ENCODE measurements at places on chromosomes 2 and 18.

DNA sequence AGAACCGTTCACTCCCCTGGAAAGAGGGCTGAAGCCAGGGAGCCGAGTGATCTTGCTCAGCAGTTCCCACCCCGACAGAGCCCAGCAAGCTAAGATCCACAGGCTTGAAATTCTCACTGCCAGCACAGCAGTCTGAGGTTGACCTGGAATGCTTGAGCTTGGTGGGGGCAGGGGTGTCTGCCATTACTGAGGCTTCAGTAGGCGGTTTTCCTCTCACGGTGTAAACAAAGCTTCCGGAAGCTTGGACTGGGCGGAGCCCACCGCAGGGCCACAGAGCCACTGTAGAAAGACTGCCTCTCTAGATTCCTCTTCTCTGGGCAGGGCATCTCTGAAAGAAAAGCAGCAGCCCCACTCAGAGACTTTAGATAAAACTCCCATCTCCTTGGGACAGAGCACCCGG, 180.8 kb downstream of the WDR7 start:
- no peak for DNase-seq

DNA sequence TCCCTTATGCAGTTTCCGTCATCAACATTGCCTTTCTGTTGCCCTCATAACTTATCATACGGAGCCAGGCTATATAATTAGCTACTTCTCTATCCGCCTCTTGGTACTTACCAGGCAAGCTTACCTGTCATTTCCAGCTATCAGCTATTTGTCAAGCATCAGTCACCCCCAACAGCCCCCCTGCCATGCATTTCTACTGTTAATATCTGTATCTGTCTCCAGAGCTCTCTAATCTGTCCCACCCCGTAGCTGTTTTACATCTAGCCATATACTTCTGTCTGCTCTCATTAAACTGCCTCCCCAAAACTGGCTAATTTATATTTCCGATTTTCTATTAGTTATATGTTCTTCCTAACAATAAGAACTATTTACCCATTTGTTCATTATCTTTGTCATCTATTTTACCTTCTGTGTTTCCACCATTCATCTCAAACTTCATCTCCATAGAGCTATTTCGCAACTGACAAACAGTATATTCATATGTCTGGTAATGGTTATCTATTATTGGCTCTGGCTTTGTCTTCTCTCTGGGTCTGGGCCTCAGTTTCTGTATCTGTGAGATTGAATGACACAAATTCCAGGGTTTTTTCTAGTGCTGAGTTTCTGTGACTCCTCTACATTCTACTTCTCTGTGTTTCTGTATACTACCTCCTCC, 9.6 kb downstream of the EMX1 start:
- DNase-seq: no peak

- DNase-seq: no peak
These were observed 1.6 kb upstream of the RTP5 start for GRCh38 chr2:241867776-241868420.

GRCh38 chr2:95349568-95350322, 52.6 kb downstream of the KCNIP3 start:
- no peak for DNase-seq

DNA sequence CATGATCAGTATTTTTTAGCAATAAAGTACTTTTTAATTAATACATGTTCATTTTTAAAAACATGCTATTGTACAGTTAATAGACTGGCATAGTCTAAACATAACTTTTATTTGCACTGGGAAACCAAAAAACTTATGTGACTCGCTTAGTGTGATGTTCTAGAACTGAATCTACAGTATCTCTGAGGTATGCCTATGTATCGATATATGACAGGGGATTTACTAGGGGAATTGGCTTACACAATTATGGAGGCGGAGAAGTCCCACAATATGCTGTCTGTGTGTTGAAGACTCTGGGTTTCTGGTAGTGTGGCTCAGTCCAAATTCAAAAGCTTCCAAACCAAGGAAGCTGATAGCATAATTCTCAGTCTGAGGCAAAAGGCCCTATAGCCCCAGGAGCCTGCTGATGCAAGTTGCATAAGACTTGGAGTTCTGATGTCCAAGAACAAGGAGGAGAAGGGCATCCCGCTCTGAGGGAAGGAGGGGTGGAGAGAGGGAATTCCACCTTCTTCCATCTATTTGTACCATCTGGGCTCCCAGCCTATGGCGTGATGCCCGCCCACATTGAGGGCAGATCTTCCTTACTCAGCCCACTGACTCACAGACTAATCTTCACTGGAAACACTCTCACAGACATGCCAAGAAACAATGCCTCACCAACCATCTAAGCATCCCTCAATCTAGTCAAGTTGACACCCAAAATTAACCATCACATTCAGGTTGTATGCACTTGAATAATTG, 27.5 kb downstream of the ZNF638 start:
- DNase-seq: no peak

DNA sequence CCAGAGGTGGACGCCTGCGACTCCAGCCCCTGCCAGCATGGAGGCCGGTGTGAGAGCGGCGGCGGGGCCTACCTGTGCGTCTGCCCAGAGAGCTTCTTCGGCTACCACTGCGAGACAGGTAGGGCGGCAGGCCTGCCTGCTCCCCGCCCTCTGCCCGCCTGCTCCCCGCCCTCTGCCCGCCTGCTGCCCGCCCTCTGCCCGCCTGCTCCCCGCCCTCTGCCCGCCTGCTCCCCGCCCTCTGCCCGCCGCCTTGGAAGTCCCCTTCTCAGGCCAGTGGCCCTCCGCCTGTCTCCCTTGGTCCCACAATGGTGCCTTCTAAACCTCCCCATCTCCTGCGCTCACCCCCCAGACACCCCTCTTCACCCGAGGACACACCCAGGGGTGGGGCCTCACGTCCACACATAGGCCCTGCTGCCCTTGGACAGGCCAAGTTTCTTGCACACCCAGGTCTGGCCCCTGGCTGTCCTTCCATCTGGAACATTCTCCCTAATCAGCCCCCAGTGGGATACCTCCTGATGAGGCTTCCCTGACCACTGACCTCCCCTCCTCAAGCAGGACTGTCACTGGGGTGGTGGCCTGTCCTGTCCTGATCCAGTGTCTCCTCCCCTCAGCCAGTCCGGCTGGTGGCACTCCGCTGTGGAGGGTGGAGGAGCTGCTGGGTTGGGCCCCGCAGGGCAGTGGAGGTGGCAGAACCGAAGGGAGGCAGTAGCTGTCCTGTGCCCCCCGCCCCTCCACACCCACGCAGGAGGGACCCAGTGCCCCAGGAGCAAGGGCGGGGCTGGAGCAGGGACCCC, 37.9 kb downstream of the MTERF4 start:
- DNase-seq: no peak

DNA sequence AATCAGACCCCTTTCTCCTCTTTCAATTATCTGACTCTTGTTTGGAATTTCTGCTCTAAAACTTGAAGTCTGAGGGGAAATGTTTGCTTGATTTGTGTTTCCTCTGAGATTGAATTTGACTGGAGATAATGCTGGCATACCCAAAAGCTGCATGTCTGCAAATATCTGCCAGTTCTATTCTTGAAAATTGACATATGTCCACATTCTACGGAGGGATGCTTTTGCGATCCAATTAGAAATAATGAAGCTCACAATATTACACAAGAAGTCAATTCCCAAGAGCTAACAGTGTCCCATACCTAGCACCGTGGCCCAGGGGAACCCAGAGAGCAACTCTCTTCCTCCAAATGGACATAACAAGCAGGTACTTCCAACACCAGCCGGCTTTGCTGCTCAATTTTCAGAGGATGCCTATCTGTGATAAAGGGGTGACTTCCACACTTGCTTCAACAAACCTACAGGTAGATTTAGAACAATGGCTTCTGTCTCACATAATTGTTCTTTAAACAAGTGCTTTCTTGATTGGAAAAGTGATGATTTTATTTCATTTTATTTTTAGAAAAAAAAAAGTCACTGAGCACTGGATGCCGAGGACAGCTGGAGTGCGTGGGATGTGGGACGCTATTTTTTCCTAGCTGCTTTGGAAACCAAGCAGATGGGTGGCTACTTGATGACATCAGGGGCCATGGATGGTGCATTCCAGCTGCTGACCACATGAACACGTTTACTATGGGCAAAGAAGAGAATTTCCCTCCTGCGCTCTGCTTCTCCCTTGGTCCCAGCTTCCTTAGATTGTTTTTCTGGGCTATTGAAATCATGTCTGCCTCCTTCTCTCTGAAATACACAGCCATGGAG, 488.9 kb downstream of the RNF144A start:
- DNase-seq: no peak

DNA sequence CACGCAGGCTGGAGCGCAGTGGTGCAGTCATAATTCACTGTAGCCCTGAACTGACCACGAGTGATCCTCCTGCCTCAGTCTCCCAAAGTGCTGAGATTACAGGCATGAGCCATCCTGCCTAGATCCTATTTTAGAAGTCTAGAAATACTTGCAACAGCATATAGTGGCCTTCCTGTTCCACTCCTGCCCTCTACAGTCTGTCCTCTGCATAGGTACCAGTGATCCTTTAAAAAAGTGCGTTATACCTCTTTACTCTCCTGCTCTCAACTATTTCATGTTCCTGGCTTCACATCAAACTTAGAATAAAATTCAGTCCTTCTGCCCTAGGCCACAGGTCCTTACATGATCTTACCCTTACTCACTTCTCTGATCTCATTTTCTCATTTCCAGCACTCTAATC, 6.0 kb downstream of the COMMD1 start:
- no peak for DNase-seq

- DNase-seq: no peak
These were observed 225.7 kb upstream of the FOSL2 start for GRCh38 chr2:28166956-28167355.

GRCh38 chr2:113175736-113176695, 2.2 kb downstream of the PSD4 start:
- DNase-seq: no peak

DNA sequence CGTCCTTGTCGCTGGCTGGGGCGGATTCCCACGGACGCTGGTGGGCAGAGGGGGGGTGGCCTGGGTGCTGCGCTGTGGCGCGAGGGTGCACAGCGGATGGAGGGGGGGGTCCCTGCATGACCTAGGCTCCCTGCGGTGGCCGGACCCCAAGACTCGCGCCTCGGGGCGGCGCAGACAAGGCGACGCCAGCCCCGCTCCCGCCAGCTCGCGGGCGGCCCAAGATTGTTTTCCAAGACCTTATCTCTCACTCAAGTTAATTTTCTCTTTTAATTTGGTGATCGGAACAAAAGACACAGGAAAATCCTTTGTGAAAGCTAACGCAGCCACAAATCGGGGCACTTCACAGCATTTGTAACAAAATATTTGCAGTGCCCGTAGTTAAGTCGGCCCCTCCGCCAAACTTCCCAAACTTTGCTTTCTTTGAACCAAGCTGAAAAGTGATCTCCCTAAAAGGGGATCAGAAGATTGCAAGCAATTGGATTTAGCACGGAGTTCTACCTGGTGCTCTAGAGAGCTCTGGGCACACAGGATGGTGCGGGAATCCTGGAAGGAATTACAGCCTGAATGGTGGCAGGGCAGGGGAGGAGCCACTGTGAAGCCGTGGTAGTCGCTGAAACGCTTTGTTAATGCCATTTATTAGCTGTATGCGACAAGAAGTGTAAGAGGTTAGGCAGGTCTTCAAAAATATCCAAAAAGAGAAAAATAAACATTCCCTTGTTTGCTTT, 4.8 kb upstream of the ID2 start:
- no peak for DNase-seq

All from NCI-H187 (cell line).